ENCODE measurements at places on chromosomes 7 and 10. TPM values are rescaled to one million over a fixed set of nuclear protein-coding genes. Genes with fewer than 3 reads are reported as not detected.

Gene PSMG3
- polyA plus RNA-seq: 22.4 TPM

Gene C7orf57
- 2.7 TPM for polyA plus RNA-seq

Gene NXPH1
- polyA plus RNA-seq: not detected

Gene GRID2IP
- 0.86 TPM for polyA plus RNA-seq

Gene CC2D2B
- 2.2 TPM for polyA plus RNA-seq

Gene ADAM22
- polyA plus RNA-seq: 8.0 TPM

Gene GRM8
- 0.14 TPM for polyA plus RNA-seq

Gene PTPN12
- polyA plus RNA-seq: 92.9 TPM

Gene EPO
- 0.18 TPM for polyA plus RNA-seq

Gene VPS41
- 92.2 TPM for polyA plus RNA-seq

DNA sequence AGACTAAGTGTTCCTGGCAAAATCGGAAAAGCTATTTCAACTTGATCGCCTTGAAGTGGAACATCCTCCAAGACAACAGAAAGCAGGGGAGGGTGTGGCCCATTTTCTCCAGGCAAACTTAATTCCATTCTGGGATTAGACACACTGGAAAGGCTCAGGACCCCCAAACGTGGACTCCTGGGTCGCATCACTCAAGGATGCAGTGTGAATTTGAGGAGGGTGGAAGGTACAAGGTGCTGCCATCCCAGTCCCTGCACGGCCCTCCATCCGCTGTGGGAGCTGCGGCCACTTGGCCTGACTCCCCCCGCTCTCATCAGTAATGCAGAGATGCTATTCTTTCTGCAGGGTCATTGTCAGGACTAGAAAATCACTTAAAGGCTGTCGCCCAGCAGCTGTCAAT is 2.4 kb downstream of the CNPY1 start:
- no peak for DNase-seq

DNA sequence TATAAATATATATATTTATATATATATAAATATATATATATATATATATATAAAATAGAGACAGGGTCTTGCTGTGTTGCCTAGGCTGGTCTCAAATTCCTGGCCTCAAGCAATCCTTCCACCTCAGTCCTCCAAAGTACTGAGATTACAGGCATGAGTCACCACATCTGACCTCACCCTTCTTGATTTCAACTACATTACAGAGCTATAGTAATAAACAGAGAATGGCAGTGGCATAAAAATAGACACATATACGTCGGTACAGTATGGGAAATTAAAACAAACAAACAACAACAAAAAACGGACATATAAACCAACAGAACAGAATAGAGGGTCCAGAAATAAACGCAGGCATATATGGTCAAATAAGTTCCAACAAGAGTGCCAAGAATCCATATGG is 77.6 kb upstream of the PPP1R3A start:
- no peak for DNase-seq

DNA sequence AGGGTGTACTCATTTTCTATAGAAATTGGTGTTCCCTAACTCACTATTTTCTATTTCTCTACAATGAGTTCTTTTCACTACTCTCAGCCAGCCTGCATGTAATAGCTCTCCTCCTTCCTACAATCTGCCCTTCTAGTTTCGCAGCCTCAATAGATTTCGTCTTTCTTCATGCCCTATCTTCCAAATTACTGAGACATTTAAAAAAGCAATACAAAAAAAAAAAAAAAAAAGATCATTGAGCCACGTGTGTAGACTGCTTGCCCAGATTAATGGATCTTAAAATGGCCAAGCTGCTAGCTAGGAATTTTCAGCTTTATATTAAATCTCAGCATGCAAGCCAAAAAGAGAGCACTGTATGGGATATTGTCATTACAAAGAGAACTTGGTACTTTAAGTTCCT is 55.5 kb downstream of the ZNF277 start:
- no peak for DNase-seq

DNA sequence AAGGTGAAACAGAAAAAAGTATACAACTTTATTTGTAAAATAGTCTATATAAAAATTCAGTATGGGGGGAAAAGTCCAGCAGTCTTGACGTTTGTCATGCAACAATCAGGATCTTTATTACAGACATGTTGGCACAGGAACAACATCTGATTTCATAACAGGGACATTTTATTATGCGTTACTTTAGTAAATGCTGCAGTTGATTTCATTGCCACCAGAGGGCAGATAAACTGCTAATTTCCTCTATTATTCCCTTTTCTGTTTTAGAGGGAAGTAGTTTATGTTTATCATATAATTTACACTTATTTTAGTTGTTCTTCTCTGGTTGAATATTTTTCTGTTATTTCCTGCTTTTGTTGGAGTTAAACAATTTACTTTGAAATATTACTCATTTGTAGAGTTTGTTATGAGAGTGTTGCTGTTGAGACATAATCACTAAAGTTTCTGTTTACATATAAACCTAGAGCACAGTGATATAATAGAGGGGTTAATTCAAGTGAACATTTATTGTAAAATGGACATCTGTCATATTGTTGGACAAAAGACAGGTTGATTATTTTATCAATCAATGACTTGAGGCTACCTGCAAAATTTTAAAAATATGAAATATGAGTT is 3.3 kb downstream of the PLXDC2 start:
- DNase-seq: peak; percentile 85

- DNase-seq: no peak
Observed at GRCh38 chr10:21083861-21084260, 186.8 kb upstream of the NEBL start.

- DNase-seq: no peak
Observed at GRCh38 chr10:86447432-86447831, 74.2 kb downstream of the WAPL start.

- no peak for DNase-seq
Observed at GRCh38 chr7:28666154-28666553, 253.8 kb downstream of the CREB5 start.

- no peak for DNase-seq
Observed at GRCh38 chr10:52376694-52377354, 62.7 kb downstream of the DKK1 start.

GRCh38 chr10:59587083-59587755 is 122.4 kb downstream of the SLC16A9 start:
- DNase-seq: no peak

DNA sequence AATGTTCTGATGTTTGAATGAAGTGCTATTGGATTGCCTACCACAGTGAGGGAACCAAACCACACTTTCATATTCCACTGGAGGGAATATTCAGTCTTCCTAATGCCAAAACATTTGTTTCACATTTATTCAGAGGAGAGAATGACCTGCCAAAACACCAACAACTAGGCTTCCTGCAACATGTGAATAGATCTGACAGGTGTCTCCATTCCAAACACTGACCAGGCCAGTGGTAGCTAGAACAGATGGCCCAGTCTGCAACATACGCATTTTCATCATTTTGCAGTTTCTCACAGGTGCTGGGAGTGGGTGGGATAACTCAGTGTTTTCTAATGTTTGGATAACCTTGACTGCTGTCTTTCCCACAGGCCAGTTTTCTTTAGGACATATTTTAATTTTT is 110.0 kb downstream of the RELN start:
- DNase-seq: no peak

GRCh38 chr7:81399471-81399870 is 370.4 kb downstream of the HGF start:
- DNase-seq: no peak

- DNase-seq: no peak
Observed at GRCh38 chr10:102451105-102451969, at the start of gene C10orf95. Gene C10orf95, minus strand, starts transcription at chr10:102451543. Its CDS starts 450 bp downstream, at chr10:102451093.

DNA sequence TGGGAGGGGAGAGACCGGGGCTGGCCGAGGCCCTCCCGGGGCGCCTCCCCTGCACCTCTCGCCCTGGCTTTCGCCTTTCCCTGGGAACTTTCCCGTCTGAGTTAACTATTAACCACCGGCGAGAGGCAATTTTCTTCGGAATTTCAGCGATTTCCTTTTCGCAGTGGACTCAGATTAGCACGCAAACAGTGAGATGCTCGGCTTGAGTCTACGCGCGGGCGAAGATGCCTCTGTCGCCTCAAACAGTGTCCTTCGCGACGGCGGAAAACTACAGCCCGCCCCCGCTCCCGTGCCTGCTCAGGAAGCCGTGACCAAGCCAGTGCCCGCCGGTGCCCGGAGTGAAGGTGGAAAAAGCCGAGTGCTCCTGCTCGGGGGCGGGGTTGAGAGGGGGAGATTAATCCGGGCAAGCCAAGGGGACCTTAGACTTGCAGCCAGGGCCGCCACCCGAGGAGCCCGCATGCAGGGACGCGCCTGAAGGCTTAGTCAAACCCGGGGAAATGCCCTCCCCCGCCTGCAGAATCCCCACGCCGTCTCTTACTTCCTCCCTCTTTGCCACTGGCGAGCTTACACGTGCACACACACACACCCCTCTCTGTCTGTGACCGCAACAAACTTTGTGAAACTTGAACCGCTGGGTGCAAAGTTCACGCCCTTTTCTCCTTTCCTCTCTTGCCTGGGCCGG is 14.5 kb upstream of the PAX2 start:
- no peak for DNase-seq

- DNase-seq: no peak
Observed at GRCh38 chr10:91007655-91008054, 86.8 kb upstream of the ANKRD1 start.

DNA sequence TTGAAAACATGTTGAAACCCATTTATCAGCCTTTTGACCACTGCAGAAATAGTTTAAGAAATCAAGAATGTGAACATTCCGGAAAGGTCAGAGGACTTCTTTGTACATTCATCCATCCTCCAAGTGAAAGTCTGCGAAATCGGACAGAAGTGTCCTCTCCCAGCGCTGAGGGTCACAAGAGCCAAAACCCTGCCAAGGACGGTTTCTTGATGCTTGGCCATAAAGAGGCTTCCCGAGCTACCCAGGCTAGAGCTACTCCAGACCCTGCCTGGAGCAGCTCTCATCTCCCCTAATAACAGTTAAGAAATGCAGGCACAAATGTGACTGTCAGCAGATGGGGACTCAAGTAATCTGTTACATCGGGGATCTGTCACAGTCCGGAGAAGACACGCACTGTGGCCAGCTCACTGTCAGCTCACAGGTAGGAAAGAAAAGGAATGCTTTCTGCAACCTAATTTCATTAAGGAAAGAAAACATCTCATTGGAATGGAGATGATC is 4.5 kb upstream of the CYTH3 start:
- no peak for DNase-seq

- no peak for DNase-seq
Observed at GRCh38 chr7:156544919-156545715, 95.5 kb upstream of the RNF32 start.

DNA sequence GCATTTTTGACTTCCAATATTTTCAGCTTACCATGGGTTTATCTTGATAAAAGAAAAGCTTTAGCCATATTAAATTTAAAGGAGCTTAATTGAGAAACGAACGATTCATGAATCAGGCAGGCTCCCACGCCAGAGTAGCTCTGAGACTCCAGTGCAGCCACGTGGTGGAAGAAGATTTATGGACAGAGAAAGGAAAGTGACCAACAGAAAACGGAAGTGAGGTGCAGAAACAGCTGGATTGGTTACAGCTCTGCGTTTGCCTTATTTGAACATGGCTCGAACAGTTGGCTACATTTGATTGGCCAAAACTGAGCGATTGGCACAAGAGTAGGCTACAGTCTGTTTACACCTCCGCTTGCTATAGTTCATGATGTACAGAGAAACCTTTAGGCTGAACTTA is 395.4 kb downstream of the GATA3 start:
- DNase-seq: no peak

- DNase-seq: no peak
Observed at GRCh38 chr7:29598613-29599012, 35.0 kb downstream of the PRR15 start.

DNA sequence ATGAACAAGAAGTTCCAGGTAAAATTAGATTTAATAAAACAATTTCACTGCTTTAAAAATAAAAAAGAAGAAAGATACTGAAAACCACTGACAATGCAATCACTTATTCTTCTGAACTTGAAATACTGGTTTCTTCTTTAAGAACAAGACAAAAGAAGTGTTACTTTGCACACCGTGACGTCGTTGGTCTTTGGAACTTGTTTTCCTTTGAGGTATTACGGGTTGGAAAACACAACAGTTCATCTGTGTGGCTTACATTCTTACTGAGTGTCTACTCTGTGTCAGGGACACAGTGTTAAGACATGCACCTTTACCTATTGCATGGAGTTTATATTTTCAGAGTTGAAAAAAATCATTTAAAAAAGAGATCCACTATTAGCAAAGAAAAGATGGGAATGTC is 41.3 kb upstream of the UCN3 start:
- no peak for DNase-seq

DNA sequence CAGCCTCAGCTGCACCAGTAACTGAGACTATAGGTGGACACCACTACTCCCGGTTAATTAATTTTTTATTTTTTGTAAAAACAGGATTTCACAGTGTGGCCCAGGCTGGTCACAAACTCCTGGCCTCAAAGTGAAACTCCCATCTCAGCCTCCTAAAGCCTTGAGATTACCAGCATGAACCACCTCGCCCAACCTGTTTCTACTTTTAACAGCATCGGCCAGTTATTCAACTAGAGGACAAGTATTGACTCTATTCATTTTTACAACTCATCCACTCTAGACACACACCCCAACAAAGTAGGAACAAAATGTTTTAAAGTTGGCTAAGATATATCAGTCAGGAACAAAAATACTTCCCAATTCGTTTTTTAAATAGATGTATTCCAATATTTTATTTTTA is 334.8 kb downstream of the PARD3 start:
- DNase-seq: no peak

- no peak for DNase-seq
Observed at GRCh38 chr10:3002304-3002703, 65.0 kb upstream of the PFKP start.

- DNase-seq: no peak
Observed at GRCh38 chr10:117547716-117548668, 5.4 kb downstream of the EMX2 start.

- DNase-seq: no peak
Observed at GRCh38 chr10:119120413-119120867, 16.5 kb downstream of the DENND10 start.

- DNase-seq: no peak
Observed at GRCh38 chr10:133306941-133307379, 1.7 kb downstream of the TUBGCP2 start.

GRCh38 chr7:117062300-117062699 is 109.0 kb downstream of the ST7 start:
- DNase-seq: no peak

DNA sequence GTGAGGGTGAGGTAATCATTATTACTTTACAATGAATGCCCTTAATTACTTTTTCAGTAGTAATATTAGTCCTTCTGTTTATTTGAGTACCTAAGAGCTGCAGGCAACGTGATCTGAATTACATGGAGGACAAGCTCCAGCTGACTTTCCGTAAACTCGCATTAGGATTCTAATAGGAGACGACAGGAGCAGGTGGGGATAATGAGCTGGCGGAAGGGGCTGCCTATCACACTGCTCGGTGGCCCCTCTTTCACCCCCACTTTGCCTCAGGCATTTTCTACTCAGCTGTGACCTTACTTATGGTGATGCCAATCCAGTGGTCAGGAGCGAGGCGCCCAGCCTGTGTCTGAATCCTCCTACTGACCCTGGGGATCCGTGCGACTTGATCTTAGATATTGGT is at the start of gene C7orf33:
C7orf33 (plus strand) TSS at position 296 of the 400 bp plus-strand sequence. CDS start 160 bp downstream, outside the sequence.
- DNase-seq: no peak

- DNase-seq: no peak
Observed at GRCh38 chr10:22579826-22580225, 134.6 kb downstream of the PIP4K2A start.
